ENCODE measurements at places on chromosomes 7 and 10.

DNA sequence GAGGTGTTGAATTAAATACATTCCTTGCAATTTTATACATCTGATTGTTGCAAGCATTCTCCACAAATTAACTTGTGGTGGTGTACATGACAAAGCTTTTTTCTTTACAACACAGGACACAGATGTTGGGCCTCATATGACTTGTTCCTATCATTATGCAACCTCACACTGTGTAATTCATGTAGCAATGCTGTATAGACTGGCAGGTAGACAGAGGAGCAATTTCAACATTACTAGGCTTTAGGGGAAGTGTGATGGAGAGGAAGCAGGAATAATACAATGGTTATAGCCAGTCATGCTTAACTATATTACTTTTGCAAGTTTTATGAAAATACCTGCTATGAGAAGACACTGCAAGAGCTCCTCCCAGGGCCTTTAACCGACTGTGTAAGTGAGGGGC is 832.1 kb downstream of the CNTNAP2 start:
- DNase-seq, result no peak

DNA sequence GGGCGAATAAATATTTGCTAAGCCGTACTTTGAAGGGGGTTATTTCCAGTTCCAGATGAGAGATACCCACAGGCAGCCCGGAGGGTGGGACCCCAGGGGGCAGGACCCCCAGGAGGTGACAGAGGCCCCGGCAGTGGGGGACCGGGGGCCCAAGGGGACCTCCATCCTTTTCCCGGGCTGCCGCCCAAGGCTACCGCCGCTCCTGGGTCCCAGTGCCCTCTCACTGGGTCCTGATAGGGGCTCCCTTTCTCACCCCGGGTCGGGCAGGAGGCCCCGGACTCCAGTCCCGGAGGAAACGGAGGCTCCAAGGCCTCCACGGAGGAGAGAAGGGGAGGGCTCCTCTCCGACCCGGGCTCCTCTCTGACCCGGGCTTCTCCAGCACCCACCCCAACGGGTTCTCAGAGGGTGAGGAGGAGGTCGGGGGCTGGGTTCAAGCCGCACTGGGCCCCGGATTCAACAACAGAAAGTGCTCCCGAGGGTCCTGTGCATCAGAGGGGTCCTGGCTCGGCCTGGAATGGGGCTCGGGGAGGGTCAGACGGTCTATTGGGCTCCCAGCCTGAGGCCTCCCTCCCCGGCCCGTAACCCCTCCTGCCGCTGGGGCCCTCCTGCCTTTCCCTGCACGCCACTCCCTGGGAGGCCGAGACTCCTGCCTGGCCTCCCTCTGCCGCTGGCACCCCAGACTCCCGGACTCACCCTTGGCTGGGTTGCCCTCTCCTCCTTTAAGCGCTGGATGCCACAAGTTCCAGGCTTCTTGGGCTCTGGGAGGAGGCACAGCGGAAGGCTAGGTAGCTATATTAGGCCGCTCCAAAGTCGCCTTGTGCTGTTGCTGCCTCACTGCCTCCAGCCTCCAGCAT is 62.5 kb downstream of the ZNF37A start:
- DNase-seq, result no peak

DNA sequence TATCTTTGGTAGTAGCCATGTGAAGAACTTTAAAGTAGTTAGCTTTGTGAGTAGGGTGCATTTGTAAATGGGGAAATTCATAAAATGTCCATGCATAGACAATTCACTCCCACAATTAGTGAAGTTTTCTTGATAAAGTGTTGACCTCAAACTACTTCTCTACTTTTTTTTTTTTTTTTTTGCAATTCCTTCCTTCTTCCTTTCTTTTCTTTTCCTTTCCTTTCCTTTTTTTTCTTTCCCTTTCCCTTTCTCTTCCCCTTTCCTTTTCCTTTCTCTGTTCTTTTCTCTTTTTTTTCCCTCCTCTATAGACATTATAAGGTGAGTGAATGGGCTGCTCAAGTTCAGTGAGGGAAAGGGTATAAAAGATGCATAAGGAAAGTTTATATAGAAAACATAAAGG is 184.2 kb downstream of the PTEN start:
- no peak for DNase-seq

DNA sequence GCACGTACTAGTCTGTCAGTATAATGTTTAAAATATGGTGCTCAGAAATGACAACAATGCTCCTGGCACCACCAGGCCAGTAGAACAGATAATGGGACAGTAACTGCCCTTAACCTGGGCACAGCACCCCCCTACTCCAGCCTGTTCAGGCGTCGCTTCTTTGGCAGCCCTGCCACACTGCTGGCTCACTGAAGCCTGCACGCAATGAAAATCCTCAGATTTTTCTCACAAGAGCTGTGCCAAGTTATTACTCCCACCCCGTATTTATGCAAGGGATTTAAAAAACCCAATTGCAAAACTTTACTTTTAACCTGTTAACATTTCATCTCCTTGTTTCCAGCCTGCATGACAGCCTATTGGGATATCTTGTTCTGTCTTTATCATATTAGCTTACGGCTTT is 56.6 kb upstream of the LAMB1 start:
- DNase-seq, result no peak

DNA sequence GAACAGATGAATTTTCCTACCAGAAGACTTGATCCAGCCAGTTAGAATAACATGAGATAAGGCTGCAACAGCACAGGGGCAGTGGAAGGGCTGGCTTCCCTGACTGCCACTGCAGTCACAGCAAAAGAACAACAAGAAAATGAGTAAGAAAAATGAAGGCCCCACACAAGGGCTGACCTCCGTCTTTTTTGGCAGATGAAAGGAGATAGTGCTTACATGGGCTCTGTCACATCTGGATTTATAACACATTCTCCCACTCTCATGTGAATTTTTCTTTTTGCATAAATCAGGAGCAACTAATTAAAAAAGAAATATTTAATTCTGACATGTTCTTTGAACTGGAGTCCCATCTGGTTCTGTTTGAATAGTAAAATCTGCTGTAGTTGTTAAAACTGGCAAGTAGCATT is 99.6 kb downstream of the NRP1 start:
- peak; percentile 13 for DNase-seq

DNA sequence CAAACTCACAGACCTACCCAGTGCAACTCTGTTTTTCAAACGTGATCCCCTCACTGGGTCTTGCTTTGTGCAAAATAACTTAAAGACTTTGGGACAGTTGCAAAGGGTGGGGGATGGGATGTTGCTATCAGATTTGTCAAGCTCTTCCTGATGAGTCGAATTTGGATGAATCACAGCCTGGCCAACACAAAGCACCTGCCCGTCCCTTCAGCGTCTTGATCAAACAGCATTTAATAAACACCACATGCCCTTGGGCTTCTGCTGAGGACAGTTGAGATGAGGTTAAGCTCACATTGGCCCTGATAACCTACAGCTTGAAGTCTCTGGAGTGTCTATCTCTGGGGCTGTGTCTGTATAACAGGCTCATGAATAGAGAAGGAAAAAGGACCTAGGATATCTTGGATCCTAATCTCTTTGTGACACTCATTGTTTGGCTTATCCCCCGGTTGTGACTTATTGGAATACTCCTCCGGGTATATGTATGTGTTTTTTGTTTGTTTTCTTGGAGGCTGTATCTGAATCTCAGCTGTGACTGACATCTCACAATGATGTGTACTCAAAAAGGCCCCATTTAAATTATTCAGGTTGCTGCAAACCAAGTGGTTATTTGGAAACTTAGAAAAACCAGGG is 132.6 kb upstream of the NAMPT start:
- DNase-seq, result no peak

- DNase-seq, result no peak
Observed at GRCh38 chr7:99489235-99489634, 10.8 kb downstream of the ZNF394 start.

DNA sequence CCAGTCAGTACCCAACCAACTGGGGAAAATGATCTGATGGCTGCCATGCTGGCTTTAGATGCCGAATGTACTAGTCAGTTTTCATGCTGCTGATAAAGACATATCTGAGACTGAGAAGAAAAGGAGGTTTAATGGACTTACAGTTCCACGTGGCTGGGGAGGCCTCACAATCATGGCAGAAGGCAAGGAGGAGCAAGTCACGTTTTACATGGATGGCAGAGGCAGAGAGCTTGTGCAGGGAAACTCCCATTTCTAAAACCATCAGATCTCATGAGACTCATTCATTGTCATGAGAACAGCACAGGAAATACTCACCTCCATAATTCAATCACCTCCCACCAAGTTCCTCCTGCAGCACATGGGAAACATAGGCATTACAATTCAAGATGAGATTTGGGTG is 508.9 kb upstream of the NRP1 start:
- no peak for DNase-seq

- DNase-seq, result no peak
Observed at GRCh38 chr10:122181041-122181732, 89.9 kb upstream of the BTBD16 start.

DNA sequence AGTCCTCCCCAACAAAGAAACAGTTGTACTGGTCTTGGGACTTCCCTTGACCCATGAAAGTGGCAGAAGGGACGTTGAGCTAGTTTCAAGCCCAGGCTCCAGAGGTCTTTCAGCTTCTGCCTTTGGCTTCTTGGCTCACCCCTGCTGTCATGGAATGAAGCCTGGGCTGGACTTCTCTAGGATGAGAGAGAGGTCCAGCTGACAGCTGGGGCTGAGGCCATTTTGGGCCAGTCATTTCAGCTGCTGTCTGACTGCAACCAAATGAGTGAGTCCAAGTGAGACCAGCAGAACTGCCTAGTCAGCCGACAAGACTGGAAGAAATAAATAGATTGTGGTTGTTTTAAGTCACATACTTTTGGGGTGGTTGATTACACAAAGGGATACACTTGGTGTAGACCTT is 76.6 kb downstream of the TMEM178B start:
- DNase-seq, result no peak
